ENCODE measurements at places on chromosomes 5 and 9.

- peak; percentile 28 for DNase-seq
These were observed 290.8 kb downstream of the DNAH5 start for GRCh38 chr5:13653709-13654108.

GRCh38 chr9:81538890-81539289 lies 150.5 kb downstream of the TLE1 start:
- DNase-seq = no peak

DNA sequence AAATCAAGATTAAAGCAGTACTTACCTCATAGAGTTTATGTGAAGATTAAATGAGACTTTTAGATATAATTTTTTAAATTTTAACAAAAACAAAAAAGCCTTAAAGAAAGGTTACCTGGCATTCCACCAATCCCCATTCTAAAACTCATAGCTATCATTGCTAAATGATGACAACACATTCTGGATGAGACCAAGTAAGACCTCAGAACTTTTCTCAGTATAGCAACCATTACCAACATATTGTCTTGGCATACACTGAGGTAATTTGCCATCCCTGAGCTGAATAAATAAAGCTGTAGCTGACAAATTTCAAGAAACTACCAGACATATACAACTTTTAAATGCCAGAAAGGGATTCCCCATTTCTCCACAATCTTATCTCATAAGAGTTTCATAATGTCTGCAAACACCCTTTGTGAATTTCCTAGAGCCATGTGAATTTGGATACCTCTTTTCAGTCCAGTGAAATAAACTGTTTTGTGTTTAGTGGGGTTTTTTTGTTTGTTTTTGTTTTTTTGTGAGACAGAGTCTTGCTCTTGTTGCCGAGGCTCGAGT lies 29.5 kb downstream of the RANBP3L start:
- DNase-seq = no peak

DNA sequence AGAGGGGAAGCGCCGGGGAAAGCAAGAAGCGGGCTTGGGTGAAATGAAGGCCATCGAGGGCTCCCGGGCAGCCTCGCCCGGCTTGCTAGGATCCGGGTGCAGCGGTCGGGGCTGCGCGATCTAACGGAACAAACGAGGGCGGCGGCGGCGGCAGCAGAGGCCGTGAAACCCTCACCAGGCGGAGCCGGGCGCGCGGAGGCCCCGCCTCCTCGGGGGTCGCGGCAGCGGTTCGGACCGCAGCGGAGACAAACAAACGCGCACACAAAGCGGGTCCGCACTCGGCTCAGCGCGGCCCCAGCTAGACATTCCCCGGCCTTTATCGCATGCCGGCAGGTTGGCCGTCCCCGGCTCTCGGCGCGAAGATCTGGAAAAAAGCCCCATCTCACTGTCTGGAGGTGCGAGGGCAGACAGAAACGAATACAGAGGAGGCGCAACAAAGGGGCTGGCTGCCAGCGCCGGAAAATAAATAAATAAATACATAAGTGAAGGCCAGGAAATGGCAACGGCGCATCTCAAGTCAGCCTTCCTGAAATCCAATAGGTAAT lies 10.5 kb upstream of the TRIM36 start:
- no peak for DNase-seq

- peak; percentile 60 for DNase-seq
These were observed 456 bp downstream of the KDM3B start for GRCh38 chr5:138352722-138353559.

GRCh38 chr9:36029765-36030528 lies 6.8 kb upstream of the RECK start:
- peak; percentile 73 for DNase-seq

- DNase-seq = no peak
These were observed 131.5 kb upstream of the PTPN3 start for GRCh38 chr9:109629615-109630014.

GRCh38 chr9:98864281-98865174 lies 57.1 kb downstream of the GALNT12 start:
- DNase-seq = no peak

GRCh38 chr5:74386571-74387334 lies 253.8 kb downstream of the ENC1 start:
- peak; percentile 90 for DNase-seq

DNA sequence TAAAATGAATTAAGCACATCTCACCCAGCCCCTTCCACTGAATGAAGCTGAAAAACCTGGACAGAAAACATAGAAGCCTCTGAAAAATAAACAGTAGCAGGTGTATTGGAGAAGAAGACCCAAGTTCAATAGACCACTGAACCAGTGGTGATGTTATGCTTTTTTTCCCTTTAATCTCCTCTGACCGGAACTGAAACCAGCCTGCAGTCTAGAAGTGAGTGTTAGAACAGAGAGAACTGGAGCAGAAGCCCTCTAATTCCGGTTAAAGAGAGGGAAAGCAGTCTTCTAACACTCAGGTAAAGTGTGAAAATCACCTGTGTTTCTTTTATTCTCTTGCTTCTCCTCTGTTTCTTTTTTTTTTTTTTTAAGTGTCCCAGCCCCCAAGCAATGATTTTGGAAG lies 83.5 kb upstream of the CCL21 start:
- DNase-seq = no peak

DNA sequence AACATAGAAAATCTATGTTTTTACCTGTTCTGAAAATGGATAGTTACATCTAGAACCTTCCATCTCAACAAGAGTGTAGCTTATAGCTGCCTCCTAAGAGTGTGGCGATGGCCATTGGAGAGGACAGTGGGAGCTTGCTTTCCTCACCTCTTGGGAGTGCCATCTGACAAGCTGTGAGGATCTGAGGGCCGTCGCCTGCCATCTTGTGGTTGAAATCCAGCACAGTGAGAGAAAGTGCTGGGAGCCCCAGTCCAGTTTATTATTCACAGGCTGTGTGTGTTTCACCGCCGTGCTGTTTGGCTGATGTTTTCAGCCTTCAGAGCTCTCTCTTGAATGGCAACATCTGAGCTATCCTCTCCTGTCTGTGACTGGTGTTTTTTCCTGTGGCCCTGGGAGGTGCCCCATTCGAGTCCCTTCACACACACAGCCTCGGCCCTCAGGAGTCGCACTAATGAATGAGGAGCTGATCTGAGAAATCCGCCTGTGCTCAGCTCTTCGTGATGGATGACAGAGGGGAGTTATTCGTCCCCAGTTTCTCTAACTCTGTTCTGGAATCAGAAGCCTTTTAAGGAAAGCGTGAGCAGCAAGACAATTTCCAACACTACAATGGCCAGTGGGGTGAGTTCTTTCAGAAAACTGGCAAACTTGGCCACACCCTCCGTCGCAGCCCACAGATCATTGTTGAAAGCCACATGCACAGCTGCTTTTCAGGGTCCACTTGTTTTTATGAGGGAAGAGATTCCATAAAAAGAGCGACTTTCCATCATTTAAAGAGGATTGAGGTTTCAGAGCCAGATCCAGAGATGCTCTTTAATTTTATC lies 170.3 kb downstream of the PDZD2 start:
- DNase-seq = peak; percentile 70

DNA sequence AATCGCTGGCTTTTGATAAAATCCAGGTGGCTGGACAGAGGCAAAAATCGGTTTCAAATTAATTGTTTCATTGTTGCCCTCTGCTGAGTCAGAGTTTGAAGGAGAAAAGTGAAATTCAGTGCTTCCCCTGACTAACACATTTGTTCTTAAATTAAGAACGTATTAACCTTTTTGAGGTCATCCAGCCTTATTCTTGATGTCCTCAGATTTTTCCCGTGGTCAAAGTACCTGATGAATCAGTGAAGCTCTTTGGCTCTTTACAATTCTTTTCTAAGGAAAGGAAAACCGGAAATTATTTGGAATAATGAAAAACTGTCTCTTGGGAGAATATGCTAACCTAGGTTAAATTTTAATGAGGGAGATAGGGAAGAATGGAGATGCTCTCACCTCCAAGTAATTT lies 21.6 kb downstream of the OSMR start:
- DNase-seq = peak; percentile 26

DNA sequence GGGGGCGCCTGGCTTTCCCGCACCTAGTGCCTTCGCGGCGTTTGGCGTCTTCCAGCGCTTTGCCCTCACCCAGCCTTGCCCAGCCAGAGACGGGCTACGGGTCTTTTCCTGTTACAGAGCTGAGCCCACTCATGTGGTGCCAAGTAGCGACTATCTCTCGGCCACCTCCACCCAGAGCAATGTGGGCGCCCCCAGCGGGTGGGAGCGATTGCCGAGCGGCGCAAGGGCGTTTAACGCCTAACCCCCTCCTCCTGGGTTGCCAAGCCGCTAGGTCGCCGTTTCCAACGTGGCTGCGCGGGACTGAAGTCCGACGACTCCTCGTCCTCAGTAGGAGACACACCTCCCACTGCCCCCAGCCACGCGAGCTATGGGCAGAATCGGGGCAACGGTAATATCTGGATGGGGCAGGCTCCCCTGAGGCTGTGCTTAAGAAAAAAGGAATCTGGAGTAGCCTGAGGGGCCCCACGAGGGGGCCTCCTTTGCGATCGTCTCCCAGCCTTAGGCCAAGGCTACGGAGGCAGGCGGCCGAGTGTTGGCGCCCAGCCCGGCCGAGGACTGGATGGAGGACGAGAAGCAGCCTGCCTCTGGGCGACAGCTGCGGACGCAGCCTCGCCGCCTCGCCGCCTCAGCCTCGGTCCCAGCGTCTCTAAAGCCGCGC lies 5.8 kb downstream of the TLX3 start:
- DNase-seq = no peak

DNA sequence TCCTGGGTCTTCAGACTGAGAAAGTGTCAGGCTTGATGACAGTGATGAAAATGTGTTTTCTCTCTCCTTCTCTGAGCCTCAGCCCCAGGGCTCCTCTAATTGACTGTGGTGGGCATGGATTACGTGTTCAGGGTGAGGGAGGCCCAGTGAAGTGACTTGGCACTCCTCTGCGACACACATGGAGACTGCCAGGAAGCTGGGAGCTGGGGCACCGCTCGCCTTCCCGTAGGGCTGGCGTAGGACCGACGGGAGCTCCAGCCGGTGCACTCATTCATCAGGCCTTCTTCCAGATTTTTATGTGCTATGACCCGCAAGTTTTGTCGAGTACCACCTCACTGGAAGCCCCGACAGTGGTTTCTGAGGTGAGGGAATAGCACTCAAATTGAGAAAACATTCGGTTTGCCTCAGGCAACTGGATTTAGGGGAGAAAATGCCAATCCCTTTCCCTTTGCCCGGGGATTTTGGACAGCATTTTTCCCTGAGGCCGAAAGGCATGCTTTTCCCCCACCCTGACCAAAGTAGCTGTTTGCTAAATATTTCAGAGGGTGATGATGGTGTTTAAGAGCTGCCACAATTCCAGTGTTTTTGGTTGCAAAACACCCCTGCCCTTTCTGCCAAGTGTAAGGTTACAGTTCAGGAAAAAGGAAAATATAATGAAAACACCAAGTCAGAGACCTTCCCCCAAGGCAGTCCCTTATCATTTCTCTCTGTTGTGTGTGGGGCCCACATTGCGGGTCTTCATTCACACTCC lies 83.7 kb downstream of the PCSK5 start:
- DNase-seq = no peak

DNA sequence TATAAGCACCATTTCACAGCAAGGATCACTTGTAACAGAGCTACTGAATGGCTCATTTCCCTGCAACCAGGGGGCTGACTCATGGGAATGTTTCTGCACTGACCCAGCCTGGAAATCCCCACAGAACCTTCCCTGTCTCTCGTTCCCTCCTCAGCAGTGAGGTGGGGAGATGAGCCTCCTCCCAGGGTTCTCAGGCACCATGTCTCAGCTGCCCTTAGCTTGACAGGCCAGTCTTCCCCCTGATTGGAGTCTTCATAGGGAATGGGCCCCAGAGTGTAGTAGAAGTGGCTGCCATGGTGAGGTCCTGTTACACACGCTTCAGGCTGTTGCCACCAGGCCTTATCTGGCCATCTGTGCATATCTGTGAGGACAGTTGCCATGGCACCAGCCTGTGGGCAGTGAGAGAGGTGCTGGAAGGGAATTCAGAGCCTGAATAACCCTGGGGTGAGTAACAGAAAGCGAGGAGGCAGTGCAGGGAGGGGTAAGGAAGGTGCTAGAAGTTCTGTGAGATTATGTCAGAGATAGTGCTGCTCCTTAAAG lies 324.4 kb downstream of the ENC1 start:
- DNase-seq = peak; percentile 94

GRCh38 chr9:84402517-84402916 lies 62.0 kb upstream of the SLC28A3 start:
- no peak for DNase-seq

GRCh38 chr5:15220642-15221173 lies 279.3 kb upstream of the FBXL7 start:
- no peak for DNase-seq

DNA sequence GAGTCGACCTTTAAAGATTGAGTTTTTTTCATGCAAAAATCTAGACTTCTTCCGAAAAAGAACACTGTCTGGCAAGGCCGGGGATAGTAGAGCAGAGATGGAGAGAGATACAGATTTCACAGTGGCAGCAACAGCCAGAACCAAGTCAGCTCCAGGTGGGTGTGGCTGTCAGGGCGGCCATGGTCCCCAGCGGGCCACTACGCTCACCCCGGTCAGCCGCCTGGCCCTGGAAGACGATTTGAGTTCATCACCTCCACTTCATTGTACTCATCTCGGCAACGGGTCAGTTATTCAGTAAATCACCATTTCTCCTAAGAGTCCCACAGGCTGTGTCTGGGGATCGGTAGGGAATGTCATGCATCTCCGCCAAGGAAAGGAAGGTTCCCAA lies 53.0 kb downstream of the ZNF354C start:
- DNase-seq = no peak

DNA sequence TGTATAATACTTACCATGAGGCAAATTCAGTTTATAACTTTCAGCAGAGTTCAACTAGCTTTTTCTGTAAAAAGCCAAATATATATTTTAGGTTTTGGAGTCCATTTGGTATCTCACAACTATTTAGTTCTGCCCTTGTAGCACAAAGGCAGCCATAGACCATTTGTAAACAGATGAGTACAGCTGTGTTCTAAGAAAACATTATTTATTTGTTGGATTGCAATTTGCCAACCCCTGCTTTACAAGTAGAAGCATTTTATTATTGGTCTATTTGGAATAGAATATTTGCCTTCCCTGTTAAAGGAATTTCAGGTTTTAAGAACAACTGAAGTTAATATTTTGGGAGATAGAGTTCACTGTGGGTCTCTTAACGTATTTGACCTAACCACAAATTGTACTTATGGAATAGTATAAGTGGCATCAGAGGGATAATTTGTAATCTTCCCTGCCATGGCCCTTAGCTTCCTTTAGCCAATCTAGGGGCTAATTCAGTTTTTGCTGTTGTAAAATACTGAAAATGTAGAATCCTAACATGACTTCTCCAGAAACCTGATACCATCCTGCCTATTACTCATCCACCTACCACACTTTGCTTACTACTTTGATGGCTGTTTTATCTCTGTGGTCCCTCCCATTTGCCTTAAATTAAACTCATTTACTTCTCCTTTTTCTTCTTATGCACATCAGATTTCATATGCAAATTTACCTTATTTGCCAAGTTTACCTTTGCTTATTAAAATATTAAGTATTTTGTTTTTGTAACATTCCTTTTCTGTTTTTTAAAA lies 109.2 kb downstream of the DMXL1 start:
- DNase-seq = peak; percentile 52

DNA sequence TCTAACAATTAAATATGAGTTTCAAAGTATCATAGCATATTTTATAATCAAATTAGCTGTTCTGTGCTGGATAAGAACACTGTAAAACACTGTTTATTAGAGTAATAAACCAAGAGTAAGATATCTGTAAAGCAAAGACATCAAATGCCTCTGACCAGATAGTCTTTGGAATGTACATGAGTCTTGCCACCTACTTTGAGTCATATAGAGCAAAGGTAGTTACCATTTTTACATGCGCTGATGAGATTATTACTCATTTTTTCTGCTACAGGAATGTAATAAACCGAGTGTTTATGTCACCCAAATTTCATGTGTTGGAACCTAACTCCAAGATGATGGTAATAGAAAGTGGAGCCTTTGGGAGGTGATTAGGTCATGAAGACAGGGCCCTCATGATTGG lies 654.5 kb downstream of the CETN3 start:
- DNase-seq = no peak
